Mesangial cell (primary cell): ENCODE measurements at places on chromosomes 6 and 20. TPM values are rescaled to one million over a fixed set of nuclear protein-coding genes. Genes with fewer than 3 reads are reported as not detected.

Gene DEFB132
- not detected in 2 replicates for total RNA-seq

Gene C6orf15
- 0.13 and 2.0 TPM in 2 replicates for total RNA-seq

Gene PET117
- 3.7 and 5.9 TPM in 2 replicates for total RNA-seq

Gene ATG5
- total RNA-seq, result 11.5 and 18.9 TPM in 2 replicates
